Esophagus muscularis mucosa (tissue), 4 donors: ENCODE measurements at places on chromosomes 7 and 10. TPM values are rescaled to one million over a fixed set of nuclear protein-coding genes. Genes with fewer than 3 reads are reported as not detected.

Gene GJD4
- not detected for total RNA-seq

Gene CAMK2B
- total RNA-seq, result 1.2 TPM

Gene DRGX
- total RNA-seq, result not detected

Gene ZNF425
- 2.1 TPM for total RNA-seq

Gene GPR37
- 15.2 TPM for total RNA-seq

Gene PNLIP
- total RNA-seq, result not detected

Gene RNLS
- total RNA-seq, result 6.7 TPM

Gene H2BK1
- not detected for total RNA-seq

Gene GRID2IP
- not detected for total RNA-seq

Gene ETV1
- total RNA-seq, result 16.4 TPM

DNA sequence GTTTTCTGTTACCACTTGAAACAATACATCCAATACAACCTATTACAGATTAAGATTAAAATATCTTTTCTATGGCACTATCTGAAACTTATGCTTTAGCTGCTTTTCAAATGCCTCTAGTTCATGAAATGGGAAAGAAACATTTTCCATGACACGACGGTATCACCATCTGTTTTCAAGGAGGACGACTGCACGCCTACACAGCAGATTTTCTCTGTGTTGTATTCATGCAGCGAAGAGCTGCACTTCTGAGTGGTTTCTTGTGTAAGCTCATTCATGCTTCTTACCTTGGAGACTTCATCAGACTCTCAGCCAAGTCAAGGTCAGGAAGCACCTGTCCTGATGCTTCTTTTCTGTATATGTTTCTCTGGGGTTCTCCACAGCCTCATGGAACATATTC lies 179.2 kb downstream of the DYNC1I1 start:
- H3K27me3 ChIP-seq, result no peaks in the 10 kb centered on the region
- H3K4me3 ChIP-seq, result no peak overlapping the region
- no peak overlapping the region for H3K27ac ChIP-seq
- H3K4me1 ChIP-seq, result no peaks in the 10 kb centered on the region
- DNase-seq, result no peak

DNA sequence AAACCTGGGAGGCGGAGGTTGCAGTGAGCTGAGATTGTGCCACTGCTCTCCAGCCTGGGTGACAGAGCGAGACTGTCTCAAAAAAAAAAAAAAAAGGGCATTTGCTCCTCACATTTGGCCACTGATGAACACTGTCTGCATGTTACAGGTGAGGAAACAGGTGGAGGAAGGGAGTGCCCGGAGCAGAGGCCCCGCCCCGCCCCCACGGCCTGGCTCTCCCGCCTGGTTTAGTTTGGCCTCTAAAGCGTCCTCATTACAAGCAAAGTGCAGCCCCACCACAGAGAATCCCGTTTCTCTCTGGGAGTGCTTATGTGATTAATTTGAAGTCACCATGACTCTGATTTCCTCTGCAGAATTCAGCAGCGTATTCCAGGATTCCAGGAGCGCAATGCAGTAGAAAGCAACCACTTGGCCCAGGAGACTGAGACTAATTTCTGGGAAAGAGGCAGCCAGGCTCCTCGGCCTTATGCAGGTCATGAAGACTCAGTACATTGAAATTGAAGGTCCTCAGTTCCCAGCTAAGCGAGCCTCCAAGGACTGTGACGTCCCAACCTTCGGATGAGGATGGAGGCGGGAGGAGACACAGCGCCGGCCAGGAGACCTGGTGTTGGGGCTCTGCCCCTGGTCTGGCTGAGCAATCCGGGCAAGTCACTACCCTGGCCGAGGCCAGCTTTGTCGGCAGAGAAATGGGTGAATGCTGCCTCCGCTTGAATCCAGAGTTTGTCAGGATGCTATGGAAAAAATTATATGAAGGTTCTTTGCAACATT lies 44.7 kb downstream of the RBM17 start:
- no peak overlapping the region for H3K4me3 ChIP-seq
- H3K36me3 ChIP-seq, result no peaks in the 10 kb centered on the region
- peaks cover 7% of the 10 kb centered on the region for H3K4me1 ChIP-seq
- DNase-seq, result no peak
- H3K27me3 ChIP-seq, result no peaks in the 10 kb centered on the region
- H3K27ac ChIP-seq, result no peak overlapping the region

DNA sequence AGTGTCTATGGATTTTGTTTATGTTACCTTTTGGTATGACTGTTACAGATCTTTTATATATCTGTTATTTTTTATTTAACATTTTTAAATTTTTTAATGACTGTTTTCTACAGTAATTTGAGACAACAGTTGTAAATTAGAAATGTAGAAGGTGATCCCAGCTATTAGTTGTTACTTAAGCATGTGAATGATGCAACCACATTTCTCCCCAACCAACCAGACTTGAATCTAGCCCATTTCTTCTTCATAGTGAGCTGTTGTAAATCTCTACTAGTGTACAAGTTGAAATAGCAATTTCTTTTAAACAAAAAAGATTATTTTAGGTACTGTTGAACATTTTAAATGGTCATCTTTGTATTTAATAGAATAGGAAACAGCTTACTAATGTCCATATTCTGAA lies 18.0 kb downstream of the TMEM106B start:
- no peak overlapping the region for H3K4me3 ChIP-seq
- no peak overlapping the region for H3K27ac ChIP-seq
- no peaks in the 10 kb centered on the region for H3K4me1 ChIP-seq
- no peak for DNase-seq
- no peaks in the 10 kb centered on the region for H3K27me3 ChIP-seq

- no peak overlapping the region for H3K27ac ChIP-seq
- no peaks in the 10 kb centered on the region for H3K27me3 ChIP-seq
- DNase-seq, result no peak
- no peak overlapping the region for H3K4me3 ChIP-seq
These were observed 9.5 kb downstream of the ANKRD1 start for GRCh38 chr10:90911133-90912051.

DNA sequence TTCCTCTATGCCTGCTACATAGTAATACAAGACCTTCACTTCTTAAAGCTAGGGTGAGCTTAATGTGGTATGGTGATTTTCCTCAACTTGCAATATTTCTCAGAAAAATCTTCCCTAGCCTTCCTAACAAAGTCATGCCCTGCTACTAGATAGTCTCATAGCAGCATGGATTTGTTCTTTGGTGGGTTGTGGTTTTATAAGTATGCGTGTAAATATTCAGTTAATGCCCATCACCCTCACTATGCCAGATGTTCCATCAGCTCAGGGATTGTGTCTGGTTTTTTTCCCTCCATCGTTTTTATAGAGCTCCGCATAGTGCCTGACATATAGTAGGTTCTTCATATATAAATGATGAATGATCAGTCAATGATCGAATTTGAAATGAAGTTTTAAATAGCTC lies 182.8 kb downstream of the CREB5 start:
- no peak overlapping the region for H3K27ac ChIP-seq
- H3K27me3 ChIP-seq, result no peaks in the 10 kb centered on the region
- H3K4me1 ChIP-seq, result no peaks in the 10 kb centered on the region
- no peak for DNase-seq

- peaks cover 9% of the 10 kb centered on the region for H3K27me3 ChIP-seq
- H3K36me3 ChIP-seq, result no peaks in the 10 kb centered on the region
- peak overlapping the region; percentile 38 for H3K4me3 ChIP-seq
These were observed 553.8 kb downstream of the TFEC start for GRCh38 chr7:115476671-115477181.

- no peaks in the 10 kb centered on the region for H3K27me3 ChIP-seq
- H3K4me3 ChIP-seq, result no peak overlapping the region
- H3K36me3 ChIP-seq, result no peaks in the 10 kb centered on the region
- no peak overlapping the region for H3K27ac ChIP-seq
These were observed 672.7 kb upstream of the FOXK1 start for GRCh38 chr7:4009211-4010060.

DNA sequence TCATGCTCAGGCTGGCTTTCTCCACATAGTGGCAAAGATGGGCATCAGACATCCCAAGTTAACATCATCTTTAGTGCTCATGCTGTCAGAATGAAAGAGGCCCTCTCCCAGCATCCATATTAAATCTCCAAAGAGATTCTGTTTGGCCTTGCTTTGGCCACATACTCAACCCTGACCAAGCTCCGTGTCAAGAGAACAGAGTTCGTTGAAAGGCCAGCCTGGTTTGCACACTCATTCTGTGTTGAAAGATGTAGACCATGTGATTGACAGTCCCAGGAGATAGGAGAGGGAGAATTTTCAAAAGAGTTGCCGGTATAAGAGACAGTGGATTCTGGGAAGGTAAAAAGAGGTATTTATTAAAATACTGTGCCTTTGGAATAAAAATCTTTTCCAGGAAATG lies 19.7 kb downstream of the MET start:
- no peak overlapping the region for H3K4me3 ChIP-seq
- no peaks in the 10 kb centered on the region for H3K36me3 ChIP-seq
- DNase-seq, result no peak
- H3K27ac ChIP-seq, result no peak overlapping the region
- peaks cover 7% of the 10 kb centered on the region for H3K4me1 ChIP-seq

- H3K4me1 ChIP-seq, result peaks cover 10% of the 10 kb centered on the region
- DNase-seq, result no peak
- no peaks in the 10 kb centered on the region for H3K27me3 ChIP-seq
These were observed 3.7 kb upstream of the MCU start for GRCh38 chr10:72688208-72688651.

- H3K4me3 ChIP-seq, result no peak overlapping the region
- no peak for DNase-seq
- H3K27me3 ChIP-seq, result no peaks in the 10 kb centered on the region
- no peak overlapping the region for H3K27ac ChIP-seq
- H3K4me1 ChIP-seq, result peaks cover 20% of the 10 kb centered on the region
These were observed 90.7 kb downstream of the NHLRC2 start for GRCh38 chr10:113945075-113945686.
